Activated T-helper 1 cell treated with anti-CD3 and anti-CD28 coated beads, Interleukin-12 subunit alpha, Interleukin-12 subunit beta, Interleukin-2, Interleukin-4 antibody, amounts not matched to agents 30 ng/mL and 10 ng/mL and 1 ng/mL, durations not matched to agents 14 hours and 24 hours and 36 hours (primary cell): ENCODE measurements at places on chromosomes 11 and 22. TPM values are rescaled to one million over a fixed set of nuclear protein-coding genes. Genes with fewer than 3 reads are reported as not detected.

Gene TIGD3
- total RNA-seq: 1.1 TPM in 2 replicates

DNA sequence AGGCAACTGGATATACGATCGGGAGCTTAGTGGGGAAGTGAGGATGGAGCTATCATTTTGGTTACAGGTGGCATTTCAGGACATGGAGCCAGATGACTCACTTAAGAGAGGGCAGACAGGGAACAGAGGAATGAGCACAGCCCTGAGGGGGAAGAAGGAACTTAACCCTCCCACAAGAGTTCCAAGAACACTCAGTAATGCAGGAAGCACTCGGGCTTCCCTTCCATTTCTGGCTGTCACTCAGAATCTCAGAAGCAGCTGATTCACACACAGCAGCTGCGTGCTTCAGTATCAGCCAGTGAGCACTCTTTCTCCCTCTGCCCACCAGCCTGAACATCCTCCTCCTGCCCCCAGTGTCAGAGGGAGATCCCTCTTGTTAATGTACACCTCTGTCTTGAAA lies 34.8 kb downstream of the EFCAB6 start:
- H3K4me1 ChIP-seq: no peaks in the 10 kb centered on the region
- no peak overlapping the region for H3K4me3 ChIP-seq
- H3K36me3 ChIP-seq: no peaks in the 10 kb centered on the region
- no peak overlapping the region for H3K27ac ChIP-seq
- peaks cover 2% of the 10 kb centered on the region for H3K27me3 ChIP-seq

- no peaks in the 10 kb centered on the region for H3K36me3 ChIP-seq
- H3K4me3 ChIP-seq: no peak overlapping the region
- DNase-seq: no peak
- H3K27me3 ChIP-seq: peaks cover 5% of the 10 kb centered on the region
- H3K4me1 ChIP-seq: no peaks in the 10 kb centered on the region
These were observed 113.4 kb downstream of the CTNND1 start for GRCh38 chr11:57874981-57875380.

DNA sequence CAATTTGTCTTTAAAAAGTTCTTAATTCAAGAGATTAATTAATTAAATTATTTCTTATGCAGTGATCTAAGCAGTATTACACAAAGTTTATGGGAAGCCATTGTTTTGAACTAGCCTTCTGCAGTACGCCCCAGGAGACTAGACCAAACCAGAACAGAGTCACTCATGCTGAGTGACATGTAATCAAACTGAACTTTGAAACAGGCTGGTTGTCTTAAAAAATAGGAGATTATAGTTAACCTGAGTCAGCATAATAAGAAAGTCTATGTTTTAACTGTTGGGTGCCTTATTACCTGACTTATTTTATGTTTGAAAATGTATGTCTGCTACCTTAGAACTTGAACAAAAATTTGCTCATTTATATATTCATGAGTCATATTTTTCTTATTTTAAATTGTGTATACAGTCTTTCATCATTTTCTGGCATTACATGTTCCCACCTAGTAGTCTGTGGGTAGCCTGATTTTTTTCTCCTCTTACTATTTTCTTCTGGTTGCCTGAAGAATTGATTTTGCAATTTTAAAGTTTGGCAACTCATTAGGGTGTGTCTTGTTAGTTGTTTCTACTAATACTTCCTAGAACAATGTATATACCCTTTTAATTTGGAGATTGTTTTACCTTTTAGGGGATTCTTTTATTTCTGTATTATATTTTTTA lies 161.4 kb downstream of the AASDHPPT start:
- H3K27me3 ChIP-seq: no peaks in the 10 kb centered on the region
- no peak overlapping the region for H3K4me3 ChIP-seq
- H3K27ac ChIP-seq: no peak overlapping the region
- H3K36me3 ChIP-seq: no peaks in the 10 kb centered on the region
- no peak for DNase-seq

- H3K27me3 ChIP-seq: peaks cover 8% of the 10 kb centered on the region
- DNase-seq: no peak
- no peak overlapping the region for H3K27ac ChIP-seq
- no peaks in the 10 kb centered on the region for H3K36me3 ChIP-seq
- no peaks in the 10 kb centered on the region for H3K4me1 ChIP-seq
These were observed 11.9 kb upstream of the PKP3 start for GRCh38 chr11:382081-382629.

GRCh38 chr11:102237096-102237735 lies 80.1 kb upstream of the BIRC3 start:
- no peaks in the 10 kb centered on the region for H3K4me1 ChIP-seq
- H3K4me3 ChIP-seq: no peak overlapping the region
- peaks cover 14% of the 10 kb centered on the region for H3K27me3 ChIP-seq
- H3K36me3 ChIP-seq: no peaks in the 10 kb centered on the region
